ENCODE measurements at places on chromosomes 2 and 18.

DNA sequence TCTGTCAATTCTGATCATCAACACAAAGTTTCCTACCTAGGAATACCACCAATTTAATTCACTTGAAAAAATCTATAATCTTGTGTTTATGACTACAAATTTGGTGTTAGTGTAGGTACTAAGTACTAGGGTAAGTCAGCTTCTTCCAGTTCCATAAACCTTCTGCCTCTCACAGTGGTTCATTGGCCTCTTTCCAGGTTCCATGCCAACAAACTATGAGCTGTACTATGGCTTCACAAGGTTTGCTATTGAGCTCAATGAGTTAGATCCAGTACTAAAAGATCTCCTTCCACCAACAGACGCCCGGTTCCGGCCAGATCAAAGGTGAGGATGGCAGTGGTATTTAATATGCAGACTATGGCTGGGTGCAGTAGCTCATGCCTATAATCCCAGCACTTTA is 58.8 kb downstream of the PRKRA start:
- no peak for DNase-seq

GRCh38 chr2:171922230-171923022 is at the start of gene HAT1:
Gene HAT1 (plus strand): TSS chr2:171922461. CDS start chr2:171922501, 40 bp downstream.
- DNase-seq = peak; percentile 94

DNA sequence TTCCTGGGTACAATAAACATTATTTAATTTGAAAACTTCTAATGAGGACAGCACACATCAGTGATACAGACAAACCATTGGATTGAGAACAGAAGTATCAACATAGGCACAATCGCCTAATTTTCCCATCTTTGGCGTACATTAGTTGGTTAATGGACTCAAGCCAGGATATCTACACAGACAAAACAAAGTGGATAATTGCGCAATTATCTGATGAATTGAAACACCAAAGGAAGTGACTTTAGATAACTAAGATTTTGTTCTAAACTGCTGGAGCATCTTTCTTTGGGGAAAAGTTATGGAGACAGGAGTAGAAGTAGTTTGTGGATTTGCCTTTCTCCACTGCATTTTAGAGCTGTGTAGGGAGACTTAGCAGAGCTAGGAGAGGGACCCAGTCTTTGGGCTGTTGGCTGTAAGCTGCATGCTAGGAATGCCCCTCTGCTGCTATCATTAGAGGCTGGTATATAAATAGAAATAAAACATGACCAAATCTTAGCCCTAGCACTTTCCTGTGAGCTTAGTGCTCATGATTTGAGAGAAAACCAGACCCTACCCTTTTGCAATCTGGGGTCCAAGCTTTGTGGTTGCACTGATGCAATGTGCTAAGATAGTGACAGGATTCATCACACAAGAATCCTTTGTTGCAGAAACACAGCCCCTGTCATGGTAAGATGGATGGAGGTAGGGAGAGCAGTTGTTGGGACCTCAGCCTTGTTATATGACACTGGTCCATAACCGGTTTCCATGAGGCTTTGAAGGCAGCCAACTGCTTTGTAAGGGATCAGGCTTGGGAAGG is 264.5 kb upstream of the PIK3C3 start:
- no peak for DNase-seq

GRCh38 chr2:234993541-234993981 is 41.7 kb downstream of the SH3BP4 start:
- DNase-seq = no peak

DNA sequence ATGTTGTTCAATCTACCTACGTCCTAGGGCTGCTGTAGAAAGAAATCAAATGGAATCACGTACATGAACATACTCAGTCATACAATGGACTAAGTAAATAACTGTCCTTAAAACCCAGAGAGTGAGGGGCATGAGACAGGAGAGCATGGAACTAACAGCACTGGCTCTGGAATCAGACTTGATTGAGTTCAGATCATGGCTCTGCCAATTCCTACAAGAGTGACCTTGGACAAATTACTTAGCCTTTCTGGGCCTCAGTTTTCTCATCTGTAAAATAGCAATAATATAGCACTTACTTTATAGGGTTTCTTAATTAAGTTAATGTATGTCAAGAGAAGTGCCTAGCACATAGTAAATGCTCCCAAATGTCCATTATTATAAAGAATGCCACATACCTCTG is 106.8 kb downstream of the HNRNPLL start:
- no peak for DNase-seq

DNA sequence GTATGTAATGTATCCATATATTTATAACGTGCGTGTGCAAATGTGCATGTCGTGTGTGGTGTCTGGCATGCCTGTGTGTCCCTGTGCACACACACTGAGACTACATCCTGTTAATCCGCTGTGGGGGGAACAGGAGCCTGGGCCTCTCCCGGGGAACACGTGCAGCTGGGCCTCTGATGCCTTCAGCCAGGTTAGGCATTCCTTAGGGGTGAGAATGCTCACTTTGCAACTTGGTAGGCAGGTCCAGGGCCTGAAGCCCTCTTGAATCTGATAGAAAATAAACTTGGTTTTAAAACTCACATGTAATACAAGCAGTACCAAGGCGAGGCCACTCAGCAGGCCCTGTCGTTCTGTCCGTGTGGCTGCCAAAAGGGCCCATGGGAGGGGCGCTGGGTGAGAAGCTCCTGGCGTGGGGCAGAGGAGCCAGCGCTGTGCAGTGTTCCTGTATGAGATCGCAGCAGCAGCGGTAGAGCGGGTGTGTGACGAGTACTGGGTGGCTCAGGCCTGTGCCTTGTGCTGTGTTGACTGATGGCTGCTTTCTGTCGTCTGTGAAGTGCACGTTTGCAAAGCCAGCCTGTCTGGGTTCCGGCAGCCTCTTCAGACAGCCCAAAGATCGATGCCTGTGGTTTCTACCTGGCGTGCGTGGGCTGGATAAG is 16.2 kb downstream of the SALL3 start:
- DNase-seq = no peak

GRCh38 chr2:65396348-65397026 is 35.9 kb downstream of the SPRED2 start:
- no peak for DNase-seq

DNA sequence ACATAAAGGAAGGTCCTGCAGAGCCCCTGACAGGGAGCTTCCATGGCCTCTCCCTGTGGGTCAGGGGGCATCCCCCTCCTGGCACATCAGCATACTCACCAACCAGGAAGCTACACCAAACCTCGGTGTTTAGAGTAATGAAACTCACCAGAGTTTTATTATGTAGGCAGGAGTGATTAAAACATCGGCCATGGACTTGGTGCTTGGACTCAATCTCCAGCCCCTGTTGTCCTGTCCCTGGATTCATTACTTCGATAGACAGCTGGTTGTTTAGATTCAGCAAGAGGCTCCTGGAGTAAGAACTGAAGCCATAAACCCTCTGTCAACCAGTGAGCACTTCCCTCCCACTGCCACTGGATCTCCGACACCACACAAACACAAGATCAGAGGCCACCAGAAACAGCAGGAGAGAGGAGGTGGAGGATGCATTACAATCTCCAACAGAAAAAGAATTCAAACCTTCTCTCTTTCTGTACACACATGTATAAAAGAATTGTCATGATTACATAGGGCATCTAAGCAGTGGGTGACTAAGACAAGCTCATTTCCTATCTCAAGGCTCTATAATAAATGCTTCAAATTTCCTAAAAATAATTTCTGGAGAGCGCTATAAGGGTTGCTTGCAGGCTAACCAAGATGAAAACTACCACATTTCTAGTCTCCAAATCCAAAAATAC is 27.2 kb downstream of the TBC1D8 start:
- no peak for DNase-seq

GRCh38 chr2:191341436-191341835 is 96.2 kb downstream of the MYO1B start:
- no peak for DNase-seq

GRCh38 chr2:111119822-111120252 is 877 bp upstream of the BCL2L11 start:
- DNase-seq = no peak

- DNase-seq = no peak
These were observed 26.3 kb upstream of the NPC1 start for GRCh38 chr18:23612434-23613090.

- no peak for DNase-seq
These were observed 131.0 kb downstream of the PRKCE start for GRCh38 chr2:45782436-45782835.

DNA sequence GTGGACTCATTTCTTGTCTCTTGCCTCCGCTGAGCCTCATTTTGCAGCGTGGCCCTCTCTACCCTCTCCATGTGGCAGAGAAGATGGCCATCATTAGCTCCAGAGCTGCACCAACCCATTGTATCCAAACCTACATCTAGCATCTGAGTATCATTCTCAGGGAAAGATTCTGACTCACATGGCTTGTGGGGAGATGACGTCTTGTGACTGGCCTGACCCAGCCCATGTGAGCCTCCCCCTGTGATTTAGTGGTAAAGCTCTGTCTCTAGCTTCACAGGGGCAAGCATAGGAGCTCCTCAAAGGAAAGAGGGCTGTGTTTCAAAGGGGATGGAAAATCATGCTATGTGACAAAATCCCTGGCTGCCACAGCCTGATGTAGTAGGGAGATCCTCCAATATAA is 87.4 kb upstream of the RBMS1 start:
- no peak for DNase-seq

DNA sequence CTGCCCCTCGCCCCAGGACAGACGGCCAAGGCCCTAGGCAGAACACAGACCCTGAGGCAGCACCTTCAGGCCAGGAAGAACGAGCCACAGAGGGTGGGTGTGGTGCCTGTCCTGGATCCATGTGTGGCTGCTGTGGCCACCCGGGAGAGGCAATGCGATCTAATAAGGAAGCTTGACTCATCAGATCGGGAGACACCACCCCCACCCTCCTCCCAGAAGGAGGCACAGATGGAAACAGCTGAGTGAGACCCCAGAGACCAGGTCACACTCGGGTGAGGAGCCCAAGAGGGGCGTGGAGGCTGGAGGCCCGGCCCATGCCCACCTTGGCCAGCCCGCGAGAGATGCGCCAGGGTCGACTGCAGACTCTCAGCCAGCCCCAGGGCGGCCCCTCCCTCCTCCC is 20.3 kb downstream of the KCNG2 start:
- no peak for DNase-seq

GRCh38 chr2:42141687-42142546 is 27.2 kb upstream of the EML4 start:
- no peak for DNase-seq

- DNase-seq = no peak
These were observed 162.3 kb upstream of the ZSWIM2 start for GRCh38 chr2:187011206-187011832.

GRCh38 chr2:100257939-100258338 is 64.4 kb downstream of the LONRF2 start:
- DNase-seq = no peak

DNA sequence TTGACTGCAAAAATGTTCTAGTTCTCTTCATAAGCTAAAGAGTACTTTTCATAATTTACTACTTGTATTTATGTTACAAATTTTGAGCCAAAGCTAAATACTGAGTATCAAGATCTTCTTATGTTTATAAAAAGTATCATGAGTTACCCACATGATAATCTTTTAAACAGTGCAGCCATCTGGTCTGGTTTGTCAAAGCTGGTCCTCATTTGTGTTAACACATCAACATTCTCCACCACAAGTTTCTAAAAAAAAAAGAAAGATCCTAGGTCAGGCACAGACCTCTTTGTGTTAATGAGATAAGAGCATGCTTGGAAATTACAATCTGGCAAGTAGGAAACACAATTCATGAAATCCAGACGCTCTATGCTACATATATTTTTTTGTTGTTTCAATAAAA is 75.5 kb upstream of the FRZB start:
- DNase-seq = peak; percentile 14

DNA sequence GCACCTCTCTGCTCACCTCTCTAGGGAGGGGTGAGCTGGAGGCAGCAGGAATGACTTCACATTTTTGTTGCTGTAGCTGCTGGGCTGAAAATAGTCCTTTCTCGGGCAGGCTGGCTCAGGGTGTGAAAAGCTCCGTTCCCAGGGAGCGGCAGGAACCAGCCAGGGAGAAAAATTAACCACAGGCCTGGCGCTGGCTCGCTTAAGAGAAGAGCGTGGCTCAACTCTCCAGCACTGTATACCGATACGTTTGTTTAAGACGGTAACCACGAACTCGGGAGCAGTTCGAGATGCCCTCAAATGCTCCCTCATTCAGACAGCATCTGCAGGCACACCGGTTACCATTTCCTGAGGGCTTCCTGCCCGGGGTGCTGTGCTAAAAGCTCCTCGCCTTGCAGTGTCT is 129.6 kb downstream of the CELF4 start:
- no peak for DNase-seq

DNA sequence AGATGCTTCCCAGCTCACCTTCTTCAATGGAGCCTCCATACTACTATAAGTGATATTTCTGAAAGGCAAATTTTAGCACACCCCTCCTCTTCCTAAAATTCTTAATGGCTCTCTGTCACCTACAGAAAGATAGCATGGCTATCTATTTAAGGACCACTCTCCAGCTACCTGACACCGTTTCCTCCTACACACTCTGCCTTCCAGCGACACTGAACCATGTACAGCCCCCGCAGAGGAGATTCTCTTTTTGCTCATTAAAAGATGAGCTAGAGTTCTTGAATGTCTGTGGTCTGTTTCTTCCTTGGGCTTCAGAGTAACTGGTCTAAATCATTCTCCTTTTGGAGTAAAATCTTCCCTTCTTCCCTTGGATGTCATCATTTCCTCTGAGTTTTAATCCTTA is 38.4 kb upstream of the GAREM1 start:
- no peak for DNase-seq

DNA sequence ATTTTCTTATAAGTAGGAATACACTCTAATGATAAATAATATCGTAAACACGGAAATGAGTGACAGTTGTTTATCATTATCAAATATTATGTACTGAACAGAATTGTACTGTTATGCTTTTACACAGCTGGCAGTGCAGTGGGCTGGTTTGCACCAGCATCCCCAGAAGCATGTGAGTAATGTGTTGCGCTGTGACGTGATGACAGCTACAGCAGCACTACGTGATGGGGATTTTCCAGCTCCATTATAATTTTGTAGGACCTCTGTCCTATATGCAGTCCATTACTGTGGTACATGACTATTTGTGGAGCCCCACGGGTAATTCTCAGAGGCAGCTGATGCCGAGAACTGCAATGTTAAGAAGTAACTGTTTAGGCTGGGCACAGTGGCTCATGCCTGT is 77.3 kb upstream of the ATG16L1 start:
- no peak for DNase-seq

GRCh38 chr18:79585395-79586370 is 93.9 kb upstream of the CTDP1 start:
- DNase-seq = no peak

DNA sequence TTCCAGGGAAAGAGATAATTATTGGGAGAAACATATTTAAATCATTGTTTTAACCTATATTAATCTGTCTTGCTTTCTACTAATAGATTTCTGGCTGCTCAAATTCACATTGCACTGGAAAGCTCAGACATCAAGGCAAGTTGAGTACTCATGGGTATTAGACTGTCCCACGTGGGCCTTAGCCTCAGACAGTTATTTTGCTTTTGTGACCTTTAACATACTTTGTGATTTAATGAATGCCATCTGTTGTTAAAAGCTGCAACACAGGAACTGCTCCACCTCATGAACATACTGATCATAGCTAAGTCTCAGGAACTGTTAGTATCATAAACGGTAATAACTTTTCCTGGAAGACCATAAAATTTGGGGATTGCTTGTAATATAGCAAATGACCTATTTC is 2.7 kb upstream of the LCT start:
- peak; percentile 84 for DNase-seq
